ENCODE measurements at places on chromosomes 16 and 17. TPM values are rescaled to one million over a fixed set of nuclear protein-coding genes. Genes with fewer than 3 reads are reported as not detected.

The NOS2 gene
- total RNA-seq = not detected

The SHISA9 gene
- total RNA-seq = not detected

The SMTNL2 gene
- total RNA-seq = 1.5 TPM

The TNFRSF12A gene
- total RNA-seq = 196 TPM

The OMG gene
- 26.8 TPM for total RNA-seq

The C17orf107 gene
- total RNA-seq = 1.8 TPM

The ATPAF2 gene
- total RNA-seq = 12.6 TPM

The IL17C gene
- total RNA-seq = not detected

The MGAT5B gene
- 0.17 TPM for total RNA-seq

The ELAC2 gene
- total RNA-seq = 37.5 TPM

The UMOD gene
- total RNA-seq = not detected

The CTRL gene
- 0.26 TPM for total RNA-seq

The VAT1L gene
- 86.9 TPM for total RNA-seq

The SAMD14 gene
- total RNA-seq = 2.1 TPM

The KRTAP9-4 gene
- not detected for total RNA-seq

The DLX4 gene
- total RNA-seq = not detected

The GALR2 gene
- not detected for total RNA-seq

The RTN4RL1 gene
- 0.51 TPM for total RNA-seq

The ZNF469 gene
- total RNA-seq = 1.3 TPM

The AMZ2 gene
- 119 TPM for total RNA-seq

The SYT17 gene
- 0.26 TPM for total RNA-seq

The CACNG5 gene
- total RNA-seq = not detected

The UTS2R gene
- not detected for total RNA-seq

The NPIPA3 gene
- total RNA-seq = 0.77 TPM

The DNAI2 gene
- total RNA-seq = not detected

The PIRT gene
- not detected for total RNA-seq

The ACSM3 gene
- 1.3 TPM for total RNA-seq

The KRT32 gene
- under 0.01 TPM for total RNA-seq

The MC1R gene
- total RNA-seq = 4.3 TPM

The NPIPB9 gene
- 1.7 TPM for total RNA-seq

All from fibroblast of lung (primary cell).